ENCODE measurements at places on chromosomes 13 and 19.

DNA sequence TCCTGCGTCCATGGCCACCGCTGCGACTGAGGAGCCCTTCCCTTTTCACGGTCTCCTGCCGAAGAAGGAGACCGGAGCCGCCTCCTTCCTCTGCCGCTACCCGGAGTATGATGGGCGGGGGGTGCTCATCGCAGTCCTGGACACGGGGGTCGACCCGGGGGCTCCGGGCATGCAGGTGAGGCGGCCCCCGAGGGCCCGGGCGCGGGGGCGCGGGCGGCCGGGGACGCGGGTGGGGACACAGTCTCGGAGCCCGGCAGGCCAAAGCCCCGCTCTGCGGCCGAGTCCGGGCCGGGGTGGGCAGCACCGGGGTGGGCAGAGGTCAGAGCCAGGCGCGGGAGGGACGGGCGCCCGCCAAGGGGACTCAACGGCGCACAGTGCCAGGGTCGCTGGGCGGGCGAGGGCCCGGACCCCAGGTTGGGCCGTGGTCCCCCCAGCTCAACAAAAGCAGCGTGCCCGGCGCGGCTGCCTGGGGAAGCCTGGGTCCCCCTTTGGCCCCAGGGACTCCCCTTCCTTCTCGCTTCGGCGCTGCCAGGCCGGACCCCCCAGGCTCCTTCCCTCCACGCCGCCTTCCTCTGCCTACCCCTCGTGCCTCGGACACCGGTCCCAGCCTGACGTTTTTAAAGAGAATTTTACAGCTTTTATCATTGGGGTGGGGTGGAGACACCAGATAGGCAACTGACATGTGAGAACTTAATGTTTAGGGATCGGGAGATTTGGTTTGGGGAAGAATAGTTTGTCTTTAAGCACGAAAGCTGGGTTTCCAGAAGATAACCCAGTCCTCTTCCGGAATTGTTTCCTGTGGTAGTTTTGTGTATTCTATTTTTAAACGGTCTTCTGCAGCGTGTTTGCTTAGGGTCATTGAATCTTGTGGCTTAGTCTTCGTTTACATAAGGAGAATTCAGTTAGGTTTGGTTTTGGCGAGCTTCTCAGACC, 509 bp downstream of the TPP2 start:
- peak; percentile 15 for DNase-seq

DNA sequence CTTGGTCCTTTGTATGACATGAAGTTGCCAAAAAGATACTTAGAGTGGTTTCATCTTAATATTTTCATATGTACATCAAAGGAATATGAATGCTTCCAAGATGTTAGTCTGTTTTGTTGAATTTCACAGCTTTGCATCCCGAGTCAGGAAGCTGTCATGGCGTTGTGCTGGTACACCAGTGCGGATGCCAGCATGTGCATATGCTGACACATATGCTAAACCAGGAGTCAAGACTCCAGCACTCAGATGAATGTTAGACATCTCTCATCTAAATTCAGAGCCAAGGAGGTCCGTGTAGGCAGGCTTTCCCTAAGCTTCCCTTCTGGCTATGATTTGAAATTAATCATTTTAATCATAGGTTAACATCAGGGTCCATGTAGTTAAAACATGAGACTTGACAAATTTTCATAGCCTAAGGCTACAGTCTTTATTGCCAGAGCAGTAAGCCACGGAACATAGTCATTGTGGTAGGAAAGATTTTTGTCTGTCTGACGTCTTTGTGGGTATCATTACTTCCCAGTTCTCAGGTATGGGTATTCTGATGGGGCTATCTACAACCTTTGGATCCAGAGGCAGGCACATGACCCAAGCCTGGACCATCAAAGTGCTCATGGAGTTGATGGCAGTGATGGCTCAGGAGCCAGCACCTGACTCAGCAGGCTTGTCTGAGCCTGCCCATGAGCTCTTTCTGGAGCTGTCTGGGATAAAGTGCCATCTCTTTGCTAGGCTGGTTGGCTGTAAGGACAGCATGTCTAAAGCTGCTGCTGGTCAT, 246.1 kb downstream of the KCNRG start:
- DNase-seq, result no peak

DNA sequence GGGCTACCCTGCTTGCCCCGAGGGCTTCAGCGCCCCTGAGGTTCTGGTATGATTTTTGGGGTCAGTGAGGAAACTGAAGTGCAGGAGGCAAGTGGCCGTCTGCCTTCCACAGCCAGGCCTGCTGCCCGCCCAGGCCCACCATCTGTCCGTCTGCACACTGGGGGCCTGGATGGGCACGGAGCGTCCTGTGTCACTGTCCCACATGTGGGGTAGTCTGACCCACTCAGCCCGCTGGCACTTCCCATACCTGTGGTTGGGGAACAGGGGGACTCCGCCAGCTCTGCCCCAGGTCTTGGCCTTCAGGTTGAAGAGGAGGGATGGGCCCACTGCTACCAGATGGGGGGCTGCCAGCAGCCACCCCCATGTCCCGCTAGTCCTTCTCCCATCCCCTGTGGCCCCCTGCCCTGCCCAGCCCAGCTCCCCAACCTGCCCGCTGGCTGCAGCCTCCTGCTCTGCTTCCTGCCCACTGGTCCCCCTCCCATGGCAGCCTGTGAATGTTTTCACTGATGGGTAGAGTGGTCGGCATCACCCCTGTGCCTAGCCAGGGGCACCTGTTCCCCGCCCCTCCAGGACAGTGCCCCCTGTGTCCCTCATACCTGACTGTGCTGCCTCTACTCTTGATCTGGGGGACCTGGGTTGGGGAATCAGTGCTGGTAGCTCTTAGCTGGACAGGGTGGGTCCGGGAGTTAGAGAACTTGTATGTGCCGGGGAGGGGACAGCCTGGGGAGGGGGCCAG, 9.5 kb downstream of the PIAS4 start:
- DNase-seq, result no peak

DNA sequence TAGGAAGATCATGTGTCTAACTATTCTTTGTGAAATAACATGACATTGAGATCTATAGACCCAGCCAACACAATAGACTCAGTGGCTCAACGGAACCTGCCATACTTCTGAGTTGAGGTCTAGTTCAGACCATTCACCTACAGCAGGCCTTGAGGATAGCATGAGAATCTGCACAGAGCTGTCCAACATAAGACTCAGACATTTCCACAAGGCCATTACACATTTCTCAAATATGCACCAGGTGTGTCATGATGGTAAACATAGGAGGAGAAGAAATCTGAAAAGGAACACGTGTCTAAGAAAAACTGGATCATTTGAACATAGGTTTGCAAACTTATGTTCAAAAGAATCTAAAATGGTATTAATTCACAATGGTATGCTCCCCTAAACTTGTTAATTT, 421.4 kb downstream of the SLITRK6 start:
- DNase-seq, result no peak

GRCh38 chr13:44155422-44156293, 218.0 kb upstream of the SERP2 start:
- no peak for DNase-seq

All from stimulated activated CD4-positive, alpha-beta T cell treated with anti-CD3 and anti-CD28 coated beads, Interleukin-1b, Interleukin-23, amount 100 ng/mL, for 4 hours (primary cell).